ENCODE measurements at places on chromosomes 4 and X.
A peak's percentile ranks its signal among the peaks of the same experiment; 100 is the strongest.

- DNase-seq, result no peak
Measured at GRCh38 chr4:82261084-82261483, 112.7 kb downstream of the HNRNPD start.

DNA sequence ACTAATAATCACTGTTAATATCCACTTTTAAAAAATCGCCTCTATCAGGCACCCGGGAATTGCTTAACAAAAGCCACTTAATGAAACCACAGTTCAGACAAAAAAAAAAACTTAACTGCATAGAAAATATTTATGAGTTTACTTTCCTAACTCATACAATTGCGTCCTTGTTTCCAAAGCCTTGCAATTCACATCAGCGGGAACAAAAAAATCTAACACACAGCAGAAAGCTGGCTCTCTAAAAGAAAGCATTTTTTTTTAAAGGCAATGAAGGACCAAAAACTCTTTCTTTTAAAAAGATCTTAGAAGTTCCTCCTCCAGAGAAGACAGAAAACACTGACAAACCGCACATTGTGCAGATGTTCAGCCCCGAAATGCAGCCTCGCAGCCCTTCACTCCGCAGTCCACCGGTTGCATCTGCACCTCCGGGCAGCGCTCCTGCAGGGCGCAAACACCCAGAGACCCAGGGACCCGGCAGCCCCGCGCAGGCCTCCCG, 812 bp downstream of the FAT1 start:
- DNase-seq, result peak; percentile 39

DNA sequence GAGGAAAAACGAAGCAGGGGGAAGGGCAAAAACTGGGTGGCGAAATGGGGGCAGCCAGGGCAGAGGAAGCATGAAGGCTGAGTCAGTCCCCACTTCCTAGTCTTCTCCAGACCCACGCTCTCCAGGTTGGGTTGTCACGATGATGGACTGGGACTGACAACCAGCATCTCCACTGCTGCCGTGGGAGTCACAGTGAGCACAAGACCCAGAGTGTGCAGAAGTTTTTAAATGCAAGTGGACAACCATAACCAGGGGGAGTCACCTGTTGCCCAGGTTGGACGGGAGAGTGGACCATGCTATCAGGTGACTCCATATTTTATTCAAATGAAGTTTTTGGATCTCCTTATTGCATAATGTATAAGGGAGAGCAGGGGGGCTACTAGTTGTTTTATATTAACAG, 511.4 kb upstream of the ZFP42 start:
- no peak for DNase-seq

DNA sequence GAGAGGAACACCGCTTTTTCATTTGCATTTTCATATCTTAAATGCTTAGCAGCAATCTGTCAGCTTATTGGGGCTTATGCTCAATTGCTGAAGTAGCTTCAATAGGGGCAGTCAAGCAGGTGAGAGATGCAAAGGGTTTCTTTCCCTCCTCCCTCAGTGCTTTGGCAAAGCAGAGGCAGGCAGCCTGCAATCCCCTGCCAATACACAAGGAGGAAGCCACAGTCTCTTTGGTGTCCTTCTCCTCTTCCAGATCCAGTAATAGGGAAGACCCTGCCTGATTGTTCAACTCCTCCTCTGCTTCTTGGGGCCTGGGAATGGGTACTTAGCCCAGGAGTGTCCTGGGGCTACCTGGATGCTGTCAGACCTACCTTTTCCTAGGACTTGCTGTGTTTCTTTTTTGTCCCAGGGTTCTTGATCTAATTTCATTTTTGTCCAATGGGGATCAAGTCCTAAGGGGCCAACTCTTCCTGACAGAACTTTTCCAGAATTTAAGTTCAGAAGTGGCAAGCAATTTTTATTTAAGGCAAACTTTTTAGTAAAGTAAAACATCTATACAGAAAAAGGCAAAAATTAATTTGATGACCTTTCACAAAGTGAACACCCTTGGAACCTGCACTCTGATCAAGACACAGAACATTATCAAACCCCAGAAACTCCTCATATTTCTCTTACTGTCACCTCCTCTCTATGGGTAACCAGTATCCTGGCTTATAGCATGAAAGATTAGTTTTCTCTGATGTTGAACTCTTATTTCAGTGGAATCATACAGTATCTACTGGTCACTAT, 260.3 kb downstream of the PPP3CA start:
- DNase-seq, result no peak

DNA sequence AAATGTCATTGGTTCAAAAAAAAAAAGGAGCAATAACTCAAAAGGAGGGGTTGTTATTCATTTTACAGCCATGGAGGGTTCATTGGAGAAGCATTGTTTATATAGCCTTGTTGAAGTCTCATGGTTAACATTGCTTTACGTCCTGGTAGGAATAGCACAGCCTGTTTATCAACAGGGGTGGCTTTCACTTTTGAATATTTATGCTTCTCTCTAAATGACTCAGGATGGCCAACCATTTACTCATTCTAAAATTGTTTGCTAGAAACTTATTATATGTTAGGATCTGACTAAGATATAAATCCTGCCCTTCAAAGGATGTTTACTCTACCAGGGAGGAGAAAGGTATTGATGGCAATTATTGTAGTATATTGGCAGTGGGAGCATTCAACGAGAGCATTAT, 534.1 kb upstream of the GALNTL6 start:
- DNase-seq, result no peak

GRCh38 chr4:174600391-174600790, 78.1 kb upstream of the HPGD start:
- no peak for DNase-seq
